ENCODE measurements at places on chromosomes 1 and 21.

DNA sequence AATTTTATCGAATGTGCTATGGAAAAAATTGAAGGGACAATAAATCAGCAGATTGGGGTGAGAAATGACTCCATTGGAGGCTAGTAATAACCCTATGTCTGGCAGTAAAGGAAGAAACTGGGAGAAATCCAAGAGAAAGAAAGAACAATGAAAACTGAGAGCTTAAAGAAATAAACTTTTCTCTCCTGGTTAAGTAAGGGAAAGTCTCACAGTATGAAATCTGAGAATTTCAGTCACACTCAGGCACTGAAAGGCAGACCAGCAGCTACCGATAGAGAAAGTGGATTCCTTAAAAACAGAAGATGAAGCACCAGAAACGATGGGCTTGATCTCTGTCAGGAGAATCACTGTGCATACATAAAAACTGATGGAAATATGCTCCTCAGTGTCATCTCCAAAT, 404.2 kb downstream of the PLPP3 start:
- no peak for DNase-seq

GRCh38 chr1:54362881-54363340, 43.3 kb downstream of the SSBP3 start:
- no peak for DNase-seq

GRCh38 chr21:40840401-40841125, 6.4 kb downstream of the DSCAM start:
- DNase-seq, result no peak

DNA sequence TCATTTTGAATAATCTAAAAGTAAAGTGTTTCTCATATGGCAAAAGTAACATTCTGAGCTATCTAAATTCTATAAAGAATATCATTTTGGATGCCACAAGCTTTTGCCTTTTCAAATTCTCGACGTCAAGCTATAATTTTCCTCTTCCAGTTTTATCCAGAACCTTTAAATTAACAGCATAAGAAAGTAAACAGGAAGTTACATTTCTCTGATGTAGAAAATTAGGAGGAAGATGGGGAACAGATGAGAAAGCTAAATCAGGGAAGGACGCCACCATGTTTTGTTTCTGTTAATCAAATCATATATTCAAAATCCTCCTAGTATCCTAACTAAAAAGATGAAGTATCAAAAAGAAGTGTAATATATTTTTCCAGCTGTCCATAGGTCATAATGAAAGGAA, 8.8 kb upstream of the CAMSAP2 start:
- no peak for DNase-seq

GRCh38 chr1:164914208-164914607, 355.2 kb downstream of the PBX1 start:
- no peak for DNase-seq

DNA sequence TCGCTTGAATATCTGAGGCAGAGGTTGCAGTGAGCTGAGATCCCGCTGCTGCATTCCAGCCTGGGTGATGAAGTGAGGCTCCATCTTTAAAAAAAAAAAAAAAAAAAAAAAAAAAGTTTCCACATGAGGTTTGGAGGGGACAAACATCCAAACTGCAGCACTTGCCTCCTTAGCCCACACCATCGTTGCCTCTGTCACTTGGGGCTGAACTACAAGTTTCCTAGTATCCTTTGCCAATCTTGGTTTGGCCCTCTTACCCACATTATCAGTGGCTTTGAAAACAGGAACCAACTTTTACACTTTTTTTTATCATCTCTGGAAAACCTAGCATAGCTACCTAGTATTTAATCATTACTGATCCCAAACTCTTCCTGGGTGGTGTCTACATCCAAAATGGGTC, 59.2 kb downstream of the CLSTN1 start:
- no peak for DNase-seq

DNA sequence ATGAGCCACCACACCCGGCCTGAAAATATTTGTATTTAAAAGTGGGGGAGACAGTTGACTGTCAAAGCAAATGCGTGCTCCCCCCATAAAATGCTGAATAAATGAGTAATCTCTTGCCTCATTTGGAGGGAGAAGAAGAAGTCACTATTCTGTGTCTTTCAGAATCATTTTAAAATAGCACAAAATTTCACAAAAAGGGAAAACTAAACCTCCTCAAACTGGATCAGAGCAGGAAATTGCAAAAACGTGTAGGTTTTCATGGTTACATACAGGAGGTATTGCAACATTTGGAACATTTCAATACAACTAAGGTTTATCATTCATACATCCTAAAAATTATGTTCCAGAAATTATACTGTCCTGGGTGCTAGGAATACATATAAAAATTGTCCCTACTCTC, 13.6 kb downstream of the MTF1 start:
- DNase-seq, result no peak
